T-helper 9 cell (primary cell): ENCODE measurements at places on chromosomes 5 and 9.

- DNase-seq: no peak
Observed at GRCh38 chr5:52564587-52564986, 223.1 kb upstream of the ITGA1 start.

GRCh38 chr5:30040488-30041118 lies 1152.9 kb upstream of the CDH6 start:
- no peak for DNase-seq

GRCh38 chr5:56434986-56435385 lies 201.9 kb upstream of the ANKRD55 start:
- no peak for DNase-seq

- DNase-seq: no peak
Observed at GRCh38 chr5:9713356-9713755, 83.2 kb upstream of the TAS2R1 start.

DNA sequence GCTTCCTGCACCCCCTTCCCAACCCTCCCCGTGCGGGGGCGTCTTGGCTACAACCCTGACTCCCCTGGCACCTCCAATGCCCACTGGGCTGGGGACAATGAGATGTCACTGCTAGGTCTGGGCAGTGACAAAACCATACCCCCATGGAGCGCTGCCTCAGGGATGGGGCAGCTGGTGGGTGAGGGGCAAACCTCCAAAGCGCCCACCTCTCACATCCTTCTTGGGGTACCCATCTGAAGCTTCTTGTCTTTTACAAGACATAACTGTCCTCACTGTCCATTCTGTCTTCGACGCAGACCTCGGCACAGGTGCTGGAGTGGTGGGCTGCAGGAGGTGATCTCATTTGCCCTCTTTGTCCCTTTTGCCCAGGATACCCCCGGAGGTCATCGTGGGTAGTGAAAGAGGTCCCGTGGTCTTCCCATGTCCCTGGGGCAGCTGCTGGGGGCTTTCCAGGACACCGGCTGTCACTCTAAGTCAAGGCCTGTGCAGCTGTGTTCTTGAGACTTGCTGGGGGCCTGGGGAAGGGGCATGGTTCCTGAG lies 27.8 kb upstream of the CSF1R start:
- DNase-seq: no peak

- no peak for DNase-seq
Observed at GRCh38 chr9:105554042-105554441, 3.9 kb upstream of the FKTN start.
